HTR-8/SVneo (cell line): ENCODE measurements at places on chromosomes 3 and 15.

DNA sequence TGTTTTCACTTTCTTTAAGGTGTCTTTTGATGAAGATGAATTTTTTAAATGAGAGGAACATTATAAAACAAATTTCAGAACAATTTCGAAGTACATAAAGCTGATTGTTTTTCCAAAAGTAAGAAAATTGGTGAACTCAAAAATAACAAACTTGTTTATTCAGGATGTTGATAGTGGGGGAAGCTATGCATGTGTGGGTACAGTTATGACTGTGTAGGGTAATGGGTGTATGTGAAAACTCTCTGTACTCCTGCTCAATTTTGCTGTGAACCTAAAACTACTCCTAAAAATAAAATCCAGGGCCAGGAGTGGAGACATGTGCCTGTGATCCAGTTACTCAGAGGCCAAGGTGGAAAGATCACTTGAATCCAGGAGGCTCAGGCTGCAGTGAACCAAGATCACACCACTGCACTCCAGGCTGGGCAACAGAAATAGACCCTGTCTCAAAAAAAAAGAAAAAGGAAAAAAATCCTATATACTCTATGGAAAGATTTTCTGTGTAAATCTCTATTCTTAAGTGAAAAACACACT, 37.2 kb downstream of the PIK3CB start:
- no peak for DNase-seq

- no peak for DNase-seq
These were observed 198.7 kb upstream of the CMC1 start for GRCh38 chr3:28042707-28043106.

DNA sequence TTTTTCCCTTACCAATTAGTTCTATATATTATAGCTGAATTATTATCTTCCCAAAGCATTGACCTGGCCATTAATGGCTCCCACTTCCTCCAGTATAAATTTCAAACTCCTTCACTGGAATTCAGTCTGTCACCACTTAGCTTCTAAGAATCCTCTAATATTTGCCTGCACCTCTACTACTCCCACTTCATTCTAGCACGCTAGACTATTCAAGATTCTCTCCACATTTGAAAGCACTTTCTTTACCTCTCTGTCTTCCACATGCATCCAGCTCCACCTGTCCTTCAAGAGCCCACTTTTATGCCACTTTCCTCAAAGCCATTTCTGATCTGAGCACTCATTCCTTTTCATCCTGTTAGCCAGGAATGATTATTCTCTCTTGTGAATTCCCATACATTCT, 15.0 kb downstream of the SENP8 start:
- DNase-seq = no peak

- no peak for DNase-seq
These were observed 258.5 kb upstream of the PROK2 start for GRCh38 chr3:72043204-72044133.

DNA sequence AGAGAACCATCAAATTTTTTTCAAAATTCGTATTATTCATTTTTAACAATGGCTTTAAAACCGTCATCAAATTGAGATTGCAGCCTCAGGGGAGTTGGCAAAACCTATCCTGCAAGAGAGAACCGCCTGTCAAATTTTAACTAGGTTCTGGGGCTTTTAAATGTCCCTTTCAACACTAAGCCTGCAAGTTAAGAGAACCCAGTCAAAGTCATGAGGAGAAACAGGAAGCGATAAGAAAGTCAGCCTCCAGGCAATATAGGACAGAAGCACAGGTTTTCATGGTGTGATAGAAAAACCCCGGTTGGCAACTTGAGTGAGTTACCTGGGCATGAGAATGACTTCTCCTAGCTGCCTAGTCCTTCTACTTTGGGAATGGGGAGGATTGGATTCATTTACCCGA, 59.8 kb downstream of the CPNE4 start:
- DNase-seq = no peak

- no peak for DNase-seq
These were observed 175.8 kb upstream of the NANOGP8 start for GRCh38 chr15:35260941-35261340.

- DNase-seq = no peak
These were observed 94.5 kb downstream of the ABI3BP start for GRCh38 chr3:100898681-100899080.

DNA sequence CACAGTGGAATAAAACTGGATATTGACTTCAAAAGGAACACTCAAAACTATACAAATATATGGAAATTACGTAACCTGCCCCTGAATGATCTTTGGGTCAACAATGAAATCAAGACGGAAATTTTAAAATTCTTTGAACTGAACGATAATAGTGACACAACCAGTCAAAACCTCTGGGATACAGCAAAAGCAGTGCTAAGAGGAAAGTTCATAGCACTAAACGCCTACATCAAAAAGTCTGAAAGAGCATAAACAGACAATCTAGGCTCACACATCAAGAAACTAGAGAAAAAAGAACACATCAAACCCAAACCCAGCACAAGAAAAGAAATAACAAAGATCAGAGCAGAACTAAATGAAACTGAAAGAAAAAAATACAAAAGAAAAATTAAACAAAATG, 46.6 kb downstream of the DNAAF4 start:
- no peak for DNase-seq

- no peak for DNase-seq
These were observed 192.5 kb upstream of the LINGO1 start for GRCh38 chr15:77825252-77825542.

DNA sequence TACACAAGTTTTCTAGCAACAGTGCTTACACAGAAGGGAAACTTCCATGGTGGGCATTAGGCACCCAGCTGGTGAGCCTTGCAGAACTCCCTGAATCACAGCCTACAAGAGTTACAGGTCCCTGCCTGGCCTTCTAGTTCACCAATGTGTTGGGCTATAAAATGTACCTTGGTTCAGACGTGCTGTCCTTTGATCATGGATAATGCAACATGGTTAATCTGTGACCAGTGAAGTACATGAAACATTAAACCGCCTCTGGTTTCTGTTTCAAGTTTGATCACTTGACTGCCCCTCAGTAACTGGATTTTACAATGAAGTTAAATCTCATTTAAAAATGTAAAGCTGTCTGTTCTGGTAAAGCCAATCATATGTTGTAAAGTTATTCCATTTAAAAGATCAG, 51.8 kb downstream of the FMN1 start:
- no peak for DNase-seq

GRCh38 chr3:45604596-45604995, 10.0 kb downstream of the LIMD1 start:
- DNase-seq = no peak

GRCh38 chr15:31149088-31149505, 47.6 kb upstream of the TRPM1 start:
- DNase-seq = no peak

DNA sequence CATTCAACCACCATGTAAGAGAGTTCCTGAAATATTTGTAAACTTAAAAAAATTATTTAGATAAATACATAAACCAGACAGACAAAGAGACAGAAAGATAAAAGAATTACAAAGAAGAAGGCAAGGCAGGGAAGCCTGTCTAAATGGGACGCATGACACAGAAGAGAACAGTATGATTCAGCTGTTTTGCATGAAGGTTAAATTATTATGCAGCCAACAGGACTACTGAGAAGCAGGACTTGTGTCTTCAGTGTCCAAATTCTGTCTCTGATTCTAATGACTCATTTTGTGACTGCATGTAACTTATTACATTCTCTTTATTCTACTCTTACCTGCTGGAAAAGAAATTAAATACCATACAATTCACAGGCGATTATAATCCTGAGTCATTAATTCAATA, 340.4 kb upstream of the KCNMB2 start:
- DNase-seq = no peak

GRCh38 chr3:120427201-120427600, 23.6 kb downstream of the FSTL1 start:
- DNase-seq = no peak

- DNase-seq = no peak
These were observed 198.5 kb downstream of the CDIN1 start for GRCh38 chr15:36777926-36778325.

DNA sequence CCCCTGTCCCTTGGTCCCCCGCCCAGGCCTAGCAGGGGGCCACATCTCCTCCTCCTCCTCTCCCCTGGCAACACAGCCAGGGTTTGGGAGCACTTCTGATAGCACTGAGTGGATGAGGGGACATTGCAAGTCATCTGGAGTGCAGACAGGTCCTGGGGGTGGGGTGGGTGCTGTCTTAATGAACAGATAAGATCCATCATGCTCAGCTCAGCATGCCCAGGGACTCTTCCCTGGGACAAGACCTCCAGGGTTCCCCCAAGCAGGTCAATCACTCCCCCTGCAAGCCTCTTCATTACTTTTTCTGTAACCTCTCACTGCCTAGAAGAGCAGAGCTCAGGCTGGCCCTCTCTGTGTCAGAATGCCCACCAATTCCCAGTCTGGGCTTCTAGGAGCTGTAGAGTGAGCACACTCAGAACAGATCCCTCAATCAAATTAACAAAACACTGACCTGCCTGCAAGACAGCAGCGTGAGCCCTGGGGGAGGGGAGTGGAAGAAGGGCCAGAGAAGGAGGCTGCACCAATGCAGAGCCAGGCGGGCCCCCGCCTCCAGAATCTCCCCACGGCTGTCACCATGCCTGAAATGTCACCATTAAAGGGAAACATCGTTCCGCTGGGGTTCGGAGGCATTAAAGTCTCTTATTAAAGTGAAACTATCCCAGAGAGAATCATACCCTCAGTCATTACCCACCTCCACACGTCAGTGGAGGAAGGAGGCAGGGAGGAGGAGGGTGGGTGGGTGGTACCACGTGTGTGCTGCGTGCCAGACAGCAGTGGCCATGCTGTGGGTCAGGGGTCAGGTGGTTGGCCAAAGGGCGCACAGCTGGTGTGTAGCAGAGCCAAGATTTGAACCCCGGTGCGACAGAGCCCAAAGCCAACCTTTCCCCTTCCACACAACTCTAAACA, 114.7 kb upstream of the LINGO1 start:
- no peak for DNase-seq

GRCh38 chr15:57228395-57228794, 147.9 kb upstream of the CGNL1 start:
- DNase-seq = no peak

DNA sequence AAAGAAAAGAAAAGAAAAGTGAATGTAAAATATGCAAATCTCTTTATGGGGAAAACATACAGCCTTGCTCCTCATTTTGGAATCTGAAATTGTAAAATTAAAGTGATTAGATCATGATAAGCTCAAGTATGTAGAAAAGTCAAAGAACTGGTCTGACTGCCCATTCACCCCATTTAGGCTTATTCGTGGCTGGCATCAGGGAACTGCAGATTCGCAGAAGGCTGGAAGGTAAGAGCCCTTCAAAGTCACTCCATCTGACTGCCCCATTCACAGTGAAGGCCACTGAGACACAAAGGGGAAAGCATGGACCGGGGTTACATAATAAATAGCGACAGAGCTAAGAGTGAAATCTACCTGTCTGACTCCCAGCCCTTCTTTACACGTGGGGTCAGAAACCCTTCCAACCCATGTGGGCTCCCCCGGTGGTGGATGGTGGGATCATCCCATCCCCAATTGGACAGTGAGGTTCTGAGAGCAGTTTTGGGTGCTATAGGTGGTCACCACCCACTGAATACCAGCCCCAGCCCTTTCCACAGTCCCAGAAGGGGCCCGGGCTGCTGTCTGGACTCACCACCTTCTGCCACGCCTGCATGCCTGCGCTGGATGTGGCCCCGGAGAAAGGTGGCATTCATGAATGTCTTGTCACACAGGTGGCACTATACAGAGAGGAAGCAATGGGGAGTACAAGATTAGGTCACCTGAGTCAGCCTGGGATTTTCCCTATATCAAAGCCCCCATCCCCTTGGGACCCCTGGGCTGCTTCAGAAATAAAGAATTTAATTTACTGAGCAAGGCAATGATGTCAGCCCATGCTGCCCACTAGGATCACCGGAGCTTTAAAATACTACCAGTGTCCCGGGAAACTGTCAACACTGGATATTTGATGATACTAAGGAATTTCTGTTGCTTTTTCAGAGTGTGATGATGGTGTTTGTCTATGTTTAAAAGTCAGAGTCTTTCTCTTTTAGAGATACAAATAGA, 17.9 kb downstream of the DZIP1L start:
- no peak for DNase-seq

DNA sequence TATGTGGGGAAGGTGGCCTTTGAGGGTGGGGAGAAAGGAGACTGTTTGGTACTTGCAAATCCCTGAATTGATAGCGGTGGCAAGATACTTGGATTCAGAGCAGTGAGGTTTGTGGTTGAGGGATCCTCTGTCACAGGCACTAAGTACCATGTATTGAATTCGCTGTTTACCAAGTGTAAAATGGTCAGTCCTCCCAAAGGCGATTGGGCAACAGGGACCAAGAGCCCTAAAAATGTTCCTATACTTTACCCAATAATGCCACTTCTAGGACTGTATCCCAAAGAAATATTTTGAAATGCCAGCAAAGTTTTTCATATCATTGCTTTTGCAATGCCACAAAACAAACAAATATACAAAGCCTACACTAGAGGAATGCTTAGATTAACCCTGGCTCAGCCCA, 43.4 kb upstream of the MRPS22 start:
- DNase-seq = no peak

GRCh38 chr15:51846463-51847230, 17.2 kb downstream of the TMOD3 start:
- peak; percentile 48 for DNase-seq

DNA sequence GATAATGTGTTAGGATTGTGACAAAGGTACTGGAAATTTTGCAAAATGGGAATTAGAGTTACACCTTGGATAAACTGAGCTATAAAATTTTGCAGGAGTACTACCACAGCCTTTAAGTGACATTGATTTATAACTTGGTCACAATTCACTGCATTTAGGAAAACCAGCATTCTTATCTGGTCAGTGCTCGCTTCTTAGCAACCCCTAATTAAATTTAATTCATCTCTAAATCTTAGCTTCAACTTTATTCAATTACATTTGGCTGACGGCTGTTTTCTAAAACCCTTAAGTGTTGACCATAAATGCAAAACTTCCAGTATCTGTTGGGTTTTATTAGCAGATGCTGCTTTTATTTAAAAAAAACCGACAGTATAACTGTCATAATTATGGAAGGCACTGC, 31.3 kb downstream of the TFRC start:
- no peak for DNase-seq

GRCh38 chr3:41478278-41478677, 279.0 kb downstream of the CTNNB1 start:
- no peak for DNase-seq

DNA sequence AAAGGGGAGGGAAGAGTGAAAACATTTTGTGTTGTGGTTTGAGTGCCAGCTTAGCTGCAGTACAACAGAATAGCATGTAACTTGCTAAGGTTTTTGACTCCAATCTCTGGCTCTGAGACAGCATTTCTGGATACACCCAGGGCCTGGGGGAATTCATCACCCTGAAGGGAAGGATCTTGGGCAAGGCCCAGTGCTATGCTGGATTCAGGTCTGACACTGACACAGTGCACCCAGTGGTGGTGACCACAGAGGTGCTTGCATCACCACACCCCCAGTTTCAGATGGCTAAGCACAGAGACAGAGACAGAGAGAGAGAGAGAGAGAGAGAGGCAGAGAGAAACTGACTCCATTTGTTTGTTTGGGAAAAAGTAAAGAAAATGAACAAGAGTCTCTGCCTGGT, 74.1 kb upstream of the KBTBD8 start:
- no peak for DNase-seq
